Fibroblast of skin of scalp (primary cell): ENCODE measurements at places on chromosomes 6 and 20.

DNA sequence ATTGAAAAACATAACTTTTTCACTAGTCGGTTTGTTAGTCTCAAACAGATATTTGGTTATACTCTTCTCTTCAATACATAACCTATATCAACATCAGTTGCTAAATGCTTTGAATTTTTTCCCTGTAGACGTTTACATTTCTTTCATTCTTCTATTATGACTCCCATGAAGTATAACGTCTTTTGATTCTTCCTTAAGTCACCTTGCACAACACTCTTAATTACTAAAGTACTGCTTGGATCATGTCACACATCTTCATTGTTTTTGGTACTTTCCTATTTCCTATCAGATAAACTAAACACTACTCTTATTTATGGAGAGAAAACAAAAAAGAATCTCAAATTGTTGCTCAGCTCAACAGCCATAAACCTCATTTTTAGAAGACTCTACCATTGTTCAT, 23.0 kb upstream of the BMP5 start:
- peak; percentile 26 for DNase-seq

DNA sequence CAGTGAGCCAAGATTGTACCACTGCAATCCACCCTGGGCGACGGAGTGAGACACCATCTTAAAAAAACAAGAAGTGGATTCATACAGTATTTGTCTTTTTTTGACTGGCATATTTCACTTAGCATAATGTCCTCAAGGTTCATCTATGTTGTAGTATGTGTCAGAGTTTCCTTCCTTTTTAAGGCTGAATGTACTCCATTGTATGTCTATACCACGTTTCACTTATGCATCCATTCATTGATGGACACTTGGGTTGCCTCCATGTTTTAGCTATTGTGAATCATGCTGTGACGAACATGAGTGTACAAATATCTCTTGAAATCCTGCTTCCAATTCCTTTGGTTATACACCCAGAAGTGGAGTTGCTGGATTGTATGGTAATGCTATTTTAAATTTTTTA, 28.9 kb upstream of the FAM83D start:
- DNase-seq = no peak

GRCh38 chr6:56724455-56724854, 81.8 kb upstream of the DST start:
- DNase-seq = peak; percentile 63

DNA sequence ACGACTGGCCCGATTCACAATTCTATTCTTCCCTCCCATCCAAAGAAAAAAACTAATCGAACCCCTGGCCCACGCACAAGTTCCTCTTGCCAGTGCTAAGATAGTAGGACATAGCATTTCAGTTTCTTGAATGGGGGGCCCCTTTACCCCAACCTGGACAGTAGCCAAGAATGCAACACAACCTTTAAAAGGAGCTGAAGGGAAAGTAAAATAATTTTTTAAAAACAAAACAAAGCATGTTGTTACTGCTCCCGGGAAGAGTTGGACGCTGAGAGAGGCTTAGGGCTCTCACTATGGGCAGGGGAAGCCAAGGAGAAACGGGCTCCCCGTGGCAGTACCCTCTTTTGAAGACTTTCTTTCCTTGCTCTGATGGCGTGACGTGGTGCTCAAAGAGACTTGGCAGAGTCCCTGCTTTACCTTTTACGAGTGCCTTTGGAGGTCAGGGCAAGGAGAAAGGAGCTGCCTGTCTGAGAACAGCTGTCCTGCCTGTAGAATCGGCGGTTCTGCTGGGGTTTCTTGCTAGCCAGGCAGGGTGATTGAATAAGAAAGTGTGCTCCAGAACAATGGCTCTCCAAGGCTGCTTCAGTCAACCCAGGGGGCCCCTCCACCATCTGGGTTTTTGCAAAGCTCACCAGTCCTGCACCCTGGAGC, 5.8 kb downstream of the TFAP2C start:
- no peak for DNase-seq

DNA sequence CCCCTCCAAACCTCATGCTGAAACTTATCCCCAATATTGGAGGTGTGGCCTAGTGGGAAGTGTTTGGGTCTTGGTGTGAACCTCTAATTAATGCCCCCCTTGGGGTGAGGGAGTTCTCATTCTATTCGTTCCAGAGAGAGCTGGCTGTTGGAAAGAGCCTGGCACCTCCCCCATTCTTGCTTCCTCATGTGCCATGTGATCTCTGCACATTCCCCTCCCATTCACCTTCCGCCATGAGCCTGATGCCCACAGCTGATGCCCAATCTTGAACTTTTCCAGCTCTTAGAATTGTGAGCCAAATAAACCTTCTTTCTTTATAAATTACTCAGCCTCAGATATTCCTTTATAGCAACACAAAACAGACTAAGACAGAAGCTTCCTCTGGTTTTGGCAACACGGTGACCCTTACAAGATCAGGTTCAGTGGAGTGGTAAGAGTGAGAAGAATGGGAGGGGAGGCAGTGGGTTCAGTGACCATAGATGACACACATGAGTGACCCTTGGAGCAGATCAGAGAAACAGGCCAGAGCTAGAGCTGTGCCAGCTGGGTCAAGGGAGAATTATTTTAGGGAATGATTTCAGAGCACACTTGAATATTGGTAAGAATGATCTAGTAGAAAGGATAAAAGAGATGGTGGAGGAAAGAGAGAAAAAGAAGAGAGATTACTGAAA, 176.4 kb downstream of the LY86 start:
- DNase-seq = no peak

DNA sequence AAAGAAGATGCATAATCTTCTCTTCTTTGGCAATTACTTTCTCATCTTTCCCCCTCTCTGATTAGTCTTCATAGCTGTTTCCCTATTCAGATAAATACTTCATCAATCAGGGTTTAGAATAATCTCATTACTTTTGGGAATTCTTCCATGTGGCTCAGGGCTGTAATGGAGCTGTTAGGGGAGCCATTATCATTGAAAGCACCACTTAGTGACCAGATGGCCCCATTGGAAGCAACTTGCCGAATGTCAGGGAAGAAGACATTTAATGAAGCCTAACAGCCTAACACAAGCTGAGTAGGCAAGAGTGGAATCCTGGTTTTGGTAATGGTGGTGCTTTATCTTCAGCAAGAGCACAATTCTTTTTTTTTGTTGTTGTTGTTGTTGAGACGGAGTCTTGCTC, 45.0 kb downstream of the TIAM2 start:
- DNase-seq = no peak

GRCh38 chr6:161079566-161080262, 88.1 kb downstream of the MAP3K4 start:
- peak; percentile 60 for DNase-seq

DNA sequence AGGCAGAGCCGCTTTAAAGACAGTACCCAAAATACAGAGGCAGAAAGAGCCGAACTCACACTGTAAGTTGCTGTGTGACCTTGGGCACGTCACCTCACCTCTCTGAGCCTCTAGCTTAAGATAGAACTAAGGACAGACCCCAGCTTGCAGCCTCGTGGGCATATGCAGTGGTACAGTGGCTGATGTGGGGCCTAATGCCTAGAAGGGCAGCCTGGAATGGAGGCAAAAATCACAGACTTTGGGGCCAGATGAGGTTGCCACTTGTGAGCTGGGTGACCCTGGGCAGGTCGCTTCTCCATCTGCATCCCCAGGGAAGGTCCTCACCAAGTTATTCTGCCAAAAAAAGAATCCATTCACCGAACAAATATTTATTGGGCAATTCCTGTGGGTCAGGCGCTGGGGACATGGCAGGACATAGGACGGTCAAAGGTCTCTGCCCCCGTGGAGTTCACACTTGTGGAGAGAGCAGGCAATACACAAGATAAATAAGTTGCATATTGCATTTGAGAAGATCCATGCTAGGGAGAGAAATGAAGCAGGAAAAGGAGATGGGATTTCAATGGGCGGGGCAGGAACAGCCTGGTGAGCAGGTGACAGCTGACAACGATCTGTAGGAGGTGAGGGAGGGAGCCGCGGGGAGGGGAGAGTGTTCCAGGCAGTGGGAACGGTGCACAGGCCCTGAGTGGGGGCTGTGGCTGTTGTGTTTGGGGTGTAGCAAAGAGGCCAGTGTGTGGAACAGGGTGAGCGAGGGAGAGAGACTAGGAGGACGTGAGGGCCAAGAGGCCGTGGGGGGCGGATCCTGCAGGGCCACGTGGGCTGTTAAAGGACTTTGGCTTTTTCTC, 115.2 kb downstream of the CEBPB start:
- no peak for DNase-seq

DNA sequence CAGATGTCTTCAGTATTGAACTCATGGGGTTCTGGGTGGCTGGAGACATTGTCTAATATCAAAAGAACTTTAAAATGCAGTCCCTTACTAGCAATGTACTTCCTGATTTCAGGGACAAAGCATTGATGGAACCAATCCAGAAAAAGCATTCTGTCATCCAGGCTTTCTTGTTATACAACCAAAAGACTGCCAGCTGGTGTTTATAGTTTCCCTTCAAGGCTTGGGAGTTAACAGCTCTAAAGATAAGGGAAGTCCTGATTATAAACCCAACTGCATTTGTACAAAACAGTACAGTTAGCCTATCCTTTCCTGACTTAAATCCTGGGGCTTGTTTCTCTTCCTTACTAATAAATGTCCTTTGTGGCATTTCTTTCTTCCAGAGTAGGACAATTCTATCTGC, 160.0 kb downstream of the COL21A1 start:
- DNase-seq = peak; percentile 51

DNA sequence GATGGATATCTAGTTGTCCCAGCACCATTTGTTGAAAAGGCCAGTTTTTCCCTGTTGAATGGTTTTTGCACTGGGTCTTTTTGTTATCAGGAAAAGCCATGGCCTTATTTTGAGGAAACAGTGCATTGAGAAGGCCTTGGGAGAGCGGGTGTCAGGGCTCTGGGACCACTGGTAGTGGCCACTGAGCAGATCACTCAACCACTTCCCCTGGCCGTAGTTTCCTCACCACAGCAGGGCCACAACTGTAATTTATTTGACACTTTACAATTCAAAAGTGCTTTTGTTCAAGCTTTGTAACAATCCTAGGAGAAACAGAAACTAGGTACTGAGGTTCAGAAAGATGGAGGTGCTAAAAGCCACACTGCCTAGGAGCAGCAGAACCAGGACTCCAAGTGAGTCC, 281.8 kb downstream of the GMDS start:
- DNase-seq = no peak

- peak; percentile 85 for DNase-seq
These were observed 17.5 kb downstream of the PPARD start for GRCh38 chr6:35359744-35360348.

- DNase-seq = no peak
These were observed 26.4 kb upstream of the PAQR8 start for GRCh38 chr6:52335576-52335975.
